ENCODE measurements at places on chromosomes 5 and 9.
A peak's percentile ranks its signal among the peaks of the same experiment; 100 is the strongest.

DNA sequence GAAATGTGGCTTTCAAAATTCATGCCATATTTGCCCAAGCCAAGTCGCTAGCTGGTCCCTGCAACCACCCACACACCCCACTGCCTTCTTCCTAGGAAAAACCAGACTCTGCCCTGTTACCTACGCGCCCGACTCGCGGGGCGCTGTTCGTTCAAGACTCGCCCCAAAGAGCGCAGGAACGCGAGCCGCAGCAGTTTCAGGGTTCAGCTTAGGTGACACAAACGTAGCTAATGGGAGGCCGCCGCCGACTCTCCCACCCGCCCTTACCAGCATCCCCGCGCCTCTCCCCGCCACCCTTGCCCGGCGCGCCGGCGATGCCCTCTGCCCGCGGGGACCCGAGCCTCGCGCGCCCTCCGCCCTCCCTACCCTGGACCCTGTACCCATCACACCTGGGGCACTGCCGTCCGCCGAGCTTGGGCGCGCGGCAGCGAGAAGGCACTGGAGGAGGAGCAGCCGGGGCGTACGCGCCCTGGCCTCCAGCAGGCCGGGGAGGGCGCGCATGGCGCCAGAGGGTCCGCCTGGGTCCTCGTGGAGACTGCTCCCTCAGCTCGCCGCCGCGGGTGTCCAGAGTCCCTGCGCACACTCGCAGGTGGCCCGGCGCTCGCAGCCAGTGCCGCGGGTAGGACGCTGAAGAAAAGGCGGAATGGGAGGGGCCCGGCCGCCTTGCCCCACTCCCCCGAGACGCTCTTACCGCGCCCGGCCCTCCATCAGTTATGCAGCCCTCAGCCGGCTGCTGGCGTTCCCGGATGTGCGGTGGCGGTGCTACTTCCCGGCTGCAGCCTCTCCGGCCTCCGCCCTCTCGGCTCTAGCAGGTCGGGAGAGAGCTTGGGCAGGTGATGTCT is at the start of gene EMB:
EMB (minus strand) TSS at position 638 of the 842 bp plus-strand sequence; CDS start at position 501, 137 bp downstream.
- no peaks in the 10 kb centered on the region for H3K4me1 ChIP-seq
- peaks cover 10% of the 10 kb centered on the region for H3K27me3 ChIP-seq
- H3K36me3 ChIP-seq = no peaks in the 10 kb centered on the region
- H3K4me3 ChIP-seq = peak within 1 kb of the TSS; percentile 52
- peak; percentile 23 for DNase-seq

GRCh38 chr9:104618104-104618503 is at the start of gene OR13C9:
Gene OR13C9 (minus strand): TSS chr9:104618204. CDS start chr9:104618204, 0 bp downstream.
- no peaks in the 10 kb centered on the region for H3K36me3 ChIP-seq
- no peak within 1 kb of the TSS for H3K4me3 ChIP-seq
- no peak within 1 kb of the TSS for H3K27ac ChIP-seq
- H3K27me3 ChIP-seq = no peaks in the 10 kb centered on the region

DNA sequence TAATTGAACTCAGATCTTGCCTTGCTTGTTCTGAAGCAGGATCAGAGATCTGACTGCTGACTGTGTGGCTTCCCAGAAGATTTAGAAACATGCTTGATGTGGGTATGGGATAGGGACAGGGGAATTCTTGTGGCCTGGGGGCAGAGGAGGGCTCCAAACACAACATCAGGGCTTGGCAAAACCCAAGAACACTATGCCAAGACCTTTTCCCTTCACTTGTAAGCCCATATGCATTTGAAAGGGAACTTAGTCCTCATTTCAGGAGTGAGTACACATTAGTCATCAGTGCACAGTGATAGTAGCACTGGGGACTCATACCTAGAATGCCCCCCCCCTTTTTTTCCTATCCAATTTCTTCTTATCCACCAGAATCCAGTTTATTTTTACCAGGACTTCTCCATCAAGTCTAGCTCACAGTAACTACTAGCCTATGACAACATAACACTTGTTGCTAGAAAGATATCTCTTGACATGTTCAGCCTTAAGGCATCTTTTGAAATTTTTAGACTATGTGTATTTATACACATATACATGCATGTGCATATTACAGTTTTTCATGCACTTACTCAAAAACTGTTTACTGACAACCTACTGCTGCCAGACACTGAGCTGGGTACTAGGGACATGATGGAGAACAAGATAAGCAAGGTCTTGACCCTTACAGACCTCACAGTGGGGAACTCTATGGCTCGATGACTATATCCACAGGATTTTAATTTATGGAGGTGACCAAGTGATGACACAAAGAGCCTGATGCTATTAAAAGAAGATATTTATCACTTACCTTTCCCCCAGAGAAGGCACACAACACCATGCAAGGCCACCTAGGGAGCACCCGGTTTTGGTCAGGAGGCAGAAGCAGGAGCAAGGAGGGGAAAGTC is 158.3 kb upstream of the MAP3K1 start:
- no peak for DNase-seq
- H3K27ac ChIP-seq = no peak overlapping the region
- no peak overlapping the region for H3K4me3 ChIP-seq
- H3K4me1 ChIP-seq = no peaks in the 10 kb centered on the region

DNA sequence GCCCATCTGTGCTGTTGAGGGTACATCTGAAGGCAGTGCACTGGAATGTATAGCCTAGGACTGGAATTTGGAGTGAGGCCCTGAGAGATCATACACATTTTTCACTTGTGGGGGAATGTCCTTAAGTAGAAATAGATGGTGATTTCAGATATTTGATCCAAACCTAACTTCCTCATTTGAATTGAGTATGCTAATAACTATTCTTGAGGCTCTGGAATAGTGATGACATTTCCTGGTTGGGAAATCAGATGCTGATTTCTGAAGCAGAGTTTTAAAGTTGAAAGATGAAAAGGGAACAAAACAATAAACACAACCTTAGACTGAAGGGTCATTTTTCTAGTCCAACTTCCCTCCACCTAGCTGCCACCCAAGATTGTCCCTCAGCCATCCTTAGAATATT is 163.0 kb upstream of the CCDC152 start:
- H3K4me3 ChIP-seq = no peak overlapping the region
- no peaks in the 10 kb centered on the region for H3K36me3 ChIP-seq
- no peak overlapping the region for H3K27ac ChIP-seq
- H3K27me3 ChIP-seq = no peaks in the 10 kb centered on the region

GRCh38 chr5:135452321-135453030 is at the start of gene TIFAB:
Gene TIFAB (minus strand): TSS chr5:135452351. CDS start chr5:135449939, 2,412 bp downstream.
- H3K4me1 ChIP-seq = no peaks in the 10 kb centered on the region
- H3K27me3 ChIP-seq = peaks cover 40% of the 10 kb centered on the region
- no peak within 1 kb of the TSS for H3K4me3 ChIP-seq
- no peak for DNase-seq

- H3K4me1 ChIP-seq = no peaks in the 10 kb centered on the region
- H3K27ac ChIP-seq = no peak overlapping the region
- no peaks in the 10 kb centered on the region for H3K27me3 ChIP-seq
- no peaks in the 10 kb centered on the region for H3K36me3 ChIP-seq
- no peak for DNase-seq
- H3K4me3 ChIP-seq = no peak overlapping the region
Observed at GRCh38 chr5:114332925-114333324, 28.9 kb upstream of the KCNN2 start.

GRCh38 chr9:16871336-16872151 is 1.1 kb upstream of the BNC2 start:
- no peaks in the 10 kb centered on the region for H3K36me3 ChIP-seq
- no peak for DNase-seq
- H3K27me3 ChIP-seq = no peaks in the 10 kb centered on the region
